ENCODE measurements at places on chromosomes 5 and 9.

DNA sequence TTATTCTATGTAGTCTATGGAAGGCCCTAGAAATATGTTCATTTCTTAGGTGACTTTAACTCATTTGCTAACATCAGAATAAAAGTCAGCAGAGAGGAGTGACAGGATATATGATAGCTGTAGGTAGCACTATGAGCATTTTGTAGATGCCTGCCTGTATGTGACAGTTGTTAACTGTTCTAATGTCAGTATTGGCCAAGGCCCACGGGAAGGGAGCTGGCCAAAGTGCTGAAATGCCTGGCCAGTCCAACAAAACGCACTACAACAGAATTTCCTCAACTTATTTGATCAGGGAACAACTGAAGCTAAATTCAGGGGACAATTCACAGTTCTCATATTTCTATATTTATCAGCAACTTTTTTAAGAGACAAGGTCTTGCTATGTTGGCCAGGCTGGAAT lies 20.8 kb downstream of the SV2C start:
- DNase-seq, result peak; percentile 74

GRCh38 chr9:89985068-89985467 lies 380.3 kb downstream of the GADD45G start:
- peak; percentile 33 for DNase-seq

DNA sequence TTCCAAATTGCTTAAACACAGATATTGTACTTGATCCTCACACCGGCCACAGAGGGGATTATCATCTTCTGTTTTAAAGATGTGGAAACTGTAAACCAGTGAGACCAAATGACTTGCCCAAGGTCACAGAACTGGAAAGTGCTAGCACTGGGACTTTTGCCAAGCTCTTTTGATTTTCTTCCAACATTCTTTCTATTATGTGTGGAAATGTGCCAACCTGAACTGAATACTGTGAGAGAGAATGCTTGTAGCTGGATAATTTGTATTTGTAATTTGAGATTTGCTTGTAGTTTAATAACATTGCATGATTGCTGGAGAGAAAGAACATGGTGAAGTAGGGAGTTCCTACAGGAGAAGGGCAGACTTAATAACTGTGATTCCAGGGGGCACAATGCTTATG lies 977.9 kb upstream of the NUDT12 start:
- no peak for DNase-seq

- no peak for DNase-seq
These were observed 73.5 kb downstream of the ZNF618 start for GRCh38 chr9:113949571-113950078.

GRCh38 chr9:70798018-70798417 lies 323.4 kb downstream of the TRPM3 start:
- DNase-seq, result no peak

DNA sequence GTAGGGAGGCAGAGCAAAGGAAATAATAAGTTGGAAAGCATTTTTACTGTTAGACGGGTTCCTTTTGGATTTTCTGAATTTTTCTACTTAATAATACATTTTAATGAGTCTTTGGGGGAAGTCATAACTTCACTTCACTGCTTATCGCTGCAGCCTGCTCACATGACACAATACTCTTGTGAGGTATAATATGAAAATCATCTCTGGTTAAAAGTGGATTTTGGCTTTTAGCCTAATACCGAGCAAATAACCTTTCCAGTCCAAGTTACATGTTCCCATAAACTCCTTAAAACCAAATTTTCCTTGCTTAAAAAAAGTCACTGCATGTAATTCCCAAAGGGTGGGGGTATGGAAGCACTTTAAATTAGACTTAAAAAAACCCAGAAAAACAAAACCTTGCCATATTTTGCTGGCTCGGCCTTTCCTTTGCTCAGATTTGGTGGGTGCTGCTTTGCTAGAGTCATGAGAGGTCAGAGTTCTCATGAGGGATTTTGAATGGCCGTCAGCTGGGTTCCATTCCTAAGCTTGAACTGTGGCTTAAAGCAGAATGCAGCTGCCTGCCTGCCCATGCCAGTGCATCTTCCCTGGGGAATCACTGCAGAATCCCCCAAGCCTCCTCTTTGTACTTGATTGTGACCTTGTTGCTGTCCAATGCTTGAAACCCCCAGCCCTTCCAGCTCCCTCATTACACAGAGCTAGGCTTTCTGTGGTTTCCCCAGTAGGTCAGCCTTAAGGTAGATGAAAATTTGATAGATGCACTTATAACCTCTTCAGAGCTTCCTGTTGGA lies 331.8 kb downstream of the KDM4C start:
- DNase-seq, result no peak

DNA sequence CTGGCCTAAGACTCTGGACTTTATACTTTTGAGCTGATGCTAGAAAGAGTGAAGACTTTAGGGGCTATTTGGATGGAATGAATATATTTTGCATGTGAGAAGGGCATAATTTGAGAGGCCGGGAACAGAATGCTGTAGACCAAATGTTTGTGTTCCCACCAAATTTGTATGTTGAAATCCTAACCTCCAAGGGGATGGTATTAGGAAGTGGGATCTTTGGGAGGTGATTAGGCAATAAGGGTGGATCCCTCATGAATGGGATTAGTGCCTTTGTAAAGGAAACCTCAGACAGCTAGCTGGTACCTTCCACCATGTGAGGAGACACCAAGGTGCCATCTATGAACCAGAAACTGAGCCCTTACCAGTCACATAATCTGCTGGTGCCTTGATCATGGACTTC lies 165.1 kb upstream of the S1PR3 start:
- DNase-seq, result no peak

- no peak for DNase-seq
These were observed 52.1 kb upstream of the EQTN start for GRCh38 chr9:27348785-27349697.

DNA sequence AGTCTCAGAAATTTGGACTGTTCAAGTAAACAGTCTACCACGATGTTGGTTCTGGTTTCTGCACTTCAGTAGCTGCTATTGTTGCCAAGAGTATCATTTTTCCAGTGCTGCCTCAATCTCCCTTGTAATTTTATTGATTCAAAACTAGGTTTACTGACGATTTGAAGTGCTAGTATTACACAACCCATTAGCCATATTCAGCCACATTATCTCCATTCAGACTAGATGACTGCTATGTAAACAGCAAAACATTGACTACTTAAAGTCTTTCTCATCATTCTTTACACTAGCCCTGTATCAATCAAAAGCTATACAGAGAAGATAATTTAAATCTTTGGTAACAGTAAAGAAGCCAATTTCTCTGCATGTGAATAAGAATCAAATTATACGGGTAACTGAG lies 102.0 kb upstream of the TSLP start:
- no peak for DNase-seq

- peak; percentile 35 for DNase-seq
These were observed 4.3 kb upstream of the RNF44 start for GRCh38 chr5:176541338-176542134.

DNA sequence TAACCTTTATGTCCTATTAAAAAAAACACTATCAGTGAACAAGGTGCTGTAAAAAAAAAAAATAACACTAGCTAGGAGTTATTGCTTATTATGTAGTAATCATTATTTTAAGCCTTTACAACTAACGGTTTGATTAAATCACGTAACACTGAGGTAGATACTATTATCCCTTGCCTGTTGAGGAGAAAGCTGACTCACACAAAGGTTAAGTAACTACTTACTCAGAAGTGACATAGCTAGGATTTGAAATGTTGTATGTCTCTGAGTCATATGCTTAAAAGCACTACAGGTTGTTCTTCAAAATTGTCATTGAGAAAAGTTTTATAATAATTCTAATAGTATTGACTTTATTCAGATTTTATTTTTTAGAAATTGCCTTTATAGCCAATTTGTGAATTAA lies 8.8 kb downstream of the TENT2 start:
- peak; percentile 14 for DNase-seq

DNA sequence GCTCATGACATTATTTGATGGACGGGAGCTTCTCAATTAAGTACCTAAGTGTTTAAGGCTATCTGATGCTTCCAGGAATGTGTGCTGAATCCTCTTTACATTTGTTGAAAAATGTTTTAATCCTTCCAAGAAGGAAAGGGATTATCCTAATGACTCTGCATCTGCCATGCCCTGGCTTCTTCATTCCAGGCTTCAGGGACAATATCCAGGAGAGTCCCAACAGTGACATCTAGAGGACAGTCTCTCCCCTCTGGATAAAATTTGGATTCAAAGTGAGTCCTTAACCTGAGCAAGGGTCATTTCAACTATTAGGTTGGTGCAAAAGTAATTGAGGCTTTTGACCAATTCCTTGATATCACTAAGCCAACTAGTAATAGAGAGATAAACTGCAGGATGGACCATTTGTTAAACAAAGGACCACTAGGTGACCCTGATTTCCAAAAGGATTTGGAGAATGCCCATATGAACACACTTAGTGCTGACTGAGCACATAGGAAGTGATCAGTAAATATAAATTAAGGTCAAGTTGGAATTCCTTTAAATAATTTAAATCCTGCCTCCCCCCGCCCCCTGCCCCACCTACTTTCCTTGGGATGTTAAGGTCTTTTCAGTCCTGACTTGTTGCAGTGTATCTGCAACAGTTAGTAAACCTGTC lies 19.1 kb downstream of the TNFSF8 start:
- DNase-seq, result peak; percentile 49

DNA sequence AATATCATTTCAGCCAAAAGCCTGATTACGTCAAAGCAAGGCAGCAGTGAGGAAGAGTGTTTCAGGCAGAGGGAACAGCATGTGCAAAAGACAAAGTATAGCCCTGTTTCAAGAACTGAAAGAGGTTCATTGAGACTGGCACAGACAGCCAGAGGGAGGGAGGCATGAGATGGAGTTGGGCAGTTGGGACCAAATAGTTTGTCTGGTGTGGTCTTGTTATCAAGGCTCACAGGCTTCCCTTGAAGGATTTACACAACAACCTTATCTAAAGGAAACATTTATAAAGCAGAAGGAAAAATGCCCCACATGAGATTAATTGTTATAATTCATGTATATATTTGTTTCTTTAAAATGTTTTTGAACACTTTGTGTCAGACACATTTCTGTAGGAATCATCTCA lies 253.3 kb downstream of the DMAC1 start:
- DNase-seq, result no peak

- peak; percentile 68 for DNase-seq
These were observed 65.4 kb upstream of the FCN1 start for GRCh38 chr9:134983074-134983473.

DNA sequence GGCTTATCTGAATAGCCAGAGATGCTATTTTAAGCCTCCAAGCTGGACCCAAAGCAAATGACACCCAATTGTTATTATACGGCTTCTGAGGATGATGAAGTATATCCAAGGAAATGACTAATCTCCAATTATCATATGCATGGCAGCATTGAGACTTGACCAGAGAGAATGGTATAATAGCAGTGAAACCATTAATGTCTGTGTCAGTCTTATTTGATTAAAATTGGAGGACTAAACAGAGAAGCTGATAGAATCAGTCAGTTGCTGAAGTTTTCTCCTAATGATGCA lies 200.5 kb downstream of the EFNA5 start:
- no peak for DNase-seq

GRCh38 chr5:139094154-139095131 lies 103.7 kb downstream of the SIL1 start:
- DNase-seq, result peak; percentile 54

- DNase-seq, result no peak
These were observed 81.9 kb downstream of the APBA1 start for GRCh38 chr9:69590266-69590665.

DNA sequence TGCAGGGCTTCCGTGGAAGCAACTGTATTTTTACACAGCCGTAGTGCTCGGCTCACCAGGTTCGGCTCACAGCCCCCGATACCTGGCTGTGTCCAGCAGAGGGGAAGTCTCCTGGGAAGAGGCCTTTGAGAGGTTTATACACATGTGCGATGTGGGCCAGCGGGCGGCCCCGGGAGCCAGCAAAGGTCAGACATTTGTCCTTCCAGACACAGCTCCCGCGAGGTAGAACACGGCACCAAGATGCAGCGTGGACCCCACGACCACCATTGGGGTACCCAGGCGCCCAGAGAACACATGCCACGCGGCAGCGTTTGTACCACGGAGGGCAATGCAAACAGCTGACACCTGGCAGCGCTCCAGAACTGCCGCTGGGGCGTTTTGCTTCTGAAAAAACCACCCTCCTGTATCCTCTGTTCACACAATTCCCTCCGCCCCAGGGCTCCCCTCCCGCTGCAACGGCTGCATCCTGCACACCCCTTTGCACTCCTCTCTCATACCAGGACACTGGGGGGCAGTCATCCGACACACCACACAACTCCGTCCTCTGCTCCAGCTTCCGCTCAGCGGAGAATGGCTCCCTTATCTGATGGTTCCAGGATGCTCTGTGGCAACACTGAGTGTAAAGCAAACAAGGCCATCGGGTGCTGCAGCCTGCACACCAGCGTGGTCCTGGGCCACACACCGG lies 235.3 kb downstream of the SYK start:
- peak; percentile 81 for DNase-seq

GRCh38 chr9:72349240-72349639 lies 15.8 kb downstream of the ZFAND5 start:
- no peak for DNase-seq

DNA sequence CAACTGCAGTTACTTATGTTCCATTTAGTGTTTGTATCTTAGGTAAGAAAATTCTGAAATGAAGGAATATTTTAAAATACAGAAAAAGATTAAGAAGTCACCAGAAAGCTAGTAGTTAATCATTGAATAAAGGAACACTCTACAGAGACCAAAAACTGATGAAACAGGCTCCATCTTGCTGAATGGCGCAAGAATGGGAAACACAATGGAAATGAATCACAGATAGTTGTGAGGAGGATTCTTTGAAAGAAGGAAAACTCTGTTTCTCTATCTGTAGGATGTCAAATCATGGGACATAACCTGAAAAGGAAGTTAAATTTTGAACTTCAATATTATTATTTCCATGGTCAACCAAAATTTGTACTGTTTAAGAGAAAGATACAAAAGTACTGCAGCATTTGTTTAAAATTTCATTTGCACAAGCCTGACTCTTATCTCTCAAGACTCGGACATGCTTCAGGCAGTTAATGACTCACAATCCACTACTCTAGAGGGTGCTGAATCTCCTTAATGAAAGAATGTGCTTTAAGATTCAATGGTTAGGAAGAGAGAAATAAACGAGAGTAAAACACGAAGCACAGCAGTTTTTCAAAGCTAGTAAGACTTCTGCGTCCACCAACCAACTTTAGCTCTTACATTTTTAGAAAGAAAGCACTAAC lies 1064.4 kb upstream of the DMAC1 start:
- no peak for DNase-seq

- DNase-seq, result no peak
These were observed 244.7 kb downstream of the BNC2 start for GRCh38 chr9:16625811-16626210.

- DNase-seq, result no peak
These were observed 188.3 kb upstream of the NMUR2 start for GRCh38 chr5:152593388-152593787.

DNA sequence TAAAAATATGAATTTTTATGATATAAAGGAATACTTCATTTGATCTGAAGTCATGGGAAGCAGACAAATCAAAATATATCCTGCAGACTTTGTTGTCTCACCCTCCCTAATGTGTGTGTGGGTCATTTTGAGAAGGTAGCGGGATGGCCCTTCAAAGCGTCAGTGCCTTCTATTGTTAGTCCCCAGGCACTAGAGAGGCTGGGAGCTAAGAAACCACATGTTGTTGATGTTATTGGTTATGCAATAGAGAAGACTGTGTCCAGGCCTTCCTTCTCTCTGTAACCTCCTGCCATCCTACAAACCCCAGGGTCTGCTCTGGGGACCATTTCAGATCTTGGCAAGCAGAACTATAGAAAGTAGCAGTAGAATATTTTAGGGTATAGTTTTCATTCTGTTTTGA lies 94.7 kb downstream of the NLN start:
- peak; percentile 11 for DNase-seq

- no peak for DNase-seq
These were observed 17.6 kb downstream of the GLRX start for GRCh38 chr5:95804736-95805539.

Measured in suppressor macrophage (primary cell).